ENCODE measurements at places on chromosomes 12 and 14.

GRCh38 chr12:84920331-84920730, 7.7 kb upstream of the SLC6A15 start:
- DNase-seq = no peak

GRCh38 chr12:22103418-22103817, 57.4 kb downstream of the CMAS start:
- DNase-seq = no peak

GRCh38 chr14:25237845-25238244, 187.9 kb upstream of the STXBP6 start:
- DNase-seq = no peak

- DNase-seq = peak; percentile 50
Observed at GRCh38 chr12:632102-632696, 31.0 kb downstream of the NINJ2 start.

GRCh38 chr12:62328296-62328921, 68.2 kb downstream of the USP15 start:
- DNase-seq = no peak

- DNase-seq = no peak
Observed at GRCh38 chr12:26823390-26823789, 9.6 kb downstream of the ITPR2 start.

GRCh38 chr14:58724206-58724605, 86.4 kb downstream of the DACT1 start:
- no peak for DNase-seq

- DNase-seq = peak; percentile 28
Observed at GRCh38 chr14:94164685-94165431, 9.3 kb upstream of the PPP4R4 start.

DNA sequence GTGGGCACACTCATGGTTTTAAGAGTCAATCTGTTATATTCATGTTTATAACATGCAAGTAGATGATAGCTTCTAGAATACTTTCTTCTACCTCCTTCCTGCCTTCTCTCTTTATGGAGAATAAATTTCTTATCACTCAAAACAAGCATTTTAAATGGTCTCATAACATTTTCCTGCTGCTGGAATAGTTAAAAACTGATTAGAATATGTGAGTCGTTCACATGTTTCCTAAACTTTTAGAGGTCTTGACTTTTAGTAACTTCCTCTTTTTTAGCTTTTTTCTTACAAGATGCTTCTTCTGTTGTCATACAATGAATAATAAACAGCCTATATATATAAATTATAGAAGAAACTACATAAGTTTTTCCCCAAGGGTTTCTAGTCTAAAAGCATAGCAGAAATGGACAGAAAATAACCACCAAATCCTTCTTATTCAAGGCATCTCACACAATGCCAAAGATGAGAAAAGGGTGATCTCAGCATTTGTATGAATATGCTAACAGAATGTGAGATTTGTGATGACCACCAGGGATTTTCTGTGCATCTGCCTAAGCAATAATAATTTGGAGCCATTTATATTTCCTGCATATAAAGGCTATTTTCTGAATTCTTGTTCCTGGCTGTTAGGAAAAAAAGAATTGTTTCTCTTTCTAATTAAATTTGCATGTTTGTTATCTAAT, 127.8 kb downstream of the DAAM1 start:
- DNase-seq = no peak

DNA sequence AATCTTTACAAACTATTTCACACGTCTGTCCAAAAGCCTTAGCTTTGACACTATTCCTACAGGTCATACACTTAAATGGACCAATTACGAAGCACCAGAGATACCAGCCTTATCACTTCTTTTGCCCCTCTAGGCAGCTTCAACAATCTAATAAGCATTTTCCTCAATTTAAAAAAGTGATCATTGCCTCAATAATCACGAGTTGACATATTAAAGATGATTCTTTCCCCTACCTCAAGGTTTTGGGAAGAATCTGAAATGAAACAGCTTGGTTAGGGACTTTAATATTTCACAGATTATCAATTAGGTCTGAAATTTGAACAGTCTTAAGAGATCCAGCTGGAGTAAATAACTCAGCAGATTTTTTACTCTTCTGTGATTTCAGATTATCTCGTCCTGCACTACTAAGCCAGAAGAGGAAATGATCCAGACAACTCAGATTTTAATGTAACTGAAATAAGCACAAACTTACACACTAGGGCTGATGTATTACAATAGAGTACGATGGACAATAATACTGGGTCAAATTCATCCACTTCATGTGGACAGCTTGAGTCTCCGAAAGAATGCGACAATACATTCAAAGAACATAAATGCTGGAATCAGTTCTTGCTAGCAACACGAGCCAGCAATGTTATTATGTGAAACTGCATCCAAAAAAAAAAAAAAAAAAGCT, 15.9 kb downstream of the UBE2N start:
- no peak for DNase-seq

DNA sequence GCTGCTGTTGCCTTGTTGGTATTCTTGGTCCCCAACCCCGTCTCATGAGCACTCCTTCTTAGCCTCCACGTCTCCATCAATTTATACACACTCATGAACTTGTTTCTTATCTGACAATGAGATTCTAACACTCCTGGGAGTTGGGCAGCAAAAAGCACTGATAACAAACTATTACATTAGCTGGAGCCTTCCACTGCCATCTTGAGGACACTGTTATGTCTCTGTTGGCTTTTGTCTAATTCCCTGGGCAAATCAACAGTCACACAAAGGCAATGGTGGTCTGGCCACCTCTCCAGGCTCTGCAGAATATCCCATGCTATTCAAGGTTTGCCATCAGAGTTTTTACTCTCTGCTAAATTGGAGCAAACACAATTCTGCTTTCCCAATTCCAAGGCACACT, 117.8 kb upstream of the COCH start:
- DNase-seq = no peak

DNA sequence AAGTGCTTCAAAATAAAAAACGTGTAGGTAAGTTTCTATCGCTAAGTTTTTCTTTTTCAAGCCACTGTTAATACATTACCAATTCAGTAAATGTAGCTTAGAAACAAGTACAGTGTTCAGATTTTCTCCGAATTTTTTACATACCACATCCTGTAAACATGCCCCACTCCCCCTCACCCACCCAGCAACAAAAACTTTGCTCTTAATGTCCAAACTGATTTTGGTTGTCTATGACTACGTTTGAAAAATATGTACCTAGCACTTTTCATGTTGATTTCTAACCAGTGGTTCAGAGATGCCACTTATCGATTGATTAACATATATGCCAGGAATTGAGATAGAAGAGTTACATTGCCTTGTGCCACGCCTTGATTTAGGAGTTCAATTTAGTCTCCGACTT, 663 bp upstream of the LIN7A start:
- DNase-seq = no peak

- no peak for DNase-seq
Observed at GRCh38 chr14:60506462-60506984, 2.4 kb upstream of the SIX6 start.

- no peak for DNase-seq
Observed at GRCh38 chr12:25252946-25253345, 2.2 kb upstream of the KRAS start.

GRCh38 chr14:79246173-79246572, 965.1 kb downstream of the DIO2 start:
- no peak for DNase-seq

DNA sequence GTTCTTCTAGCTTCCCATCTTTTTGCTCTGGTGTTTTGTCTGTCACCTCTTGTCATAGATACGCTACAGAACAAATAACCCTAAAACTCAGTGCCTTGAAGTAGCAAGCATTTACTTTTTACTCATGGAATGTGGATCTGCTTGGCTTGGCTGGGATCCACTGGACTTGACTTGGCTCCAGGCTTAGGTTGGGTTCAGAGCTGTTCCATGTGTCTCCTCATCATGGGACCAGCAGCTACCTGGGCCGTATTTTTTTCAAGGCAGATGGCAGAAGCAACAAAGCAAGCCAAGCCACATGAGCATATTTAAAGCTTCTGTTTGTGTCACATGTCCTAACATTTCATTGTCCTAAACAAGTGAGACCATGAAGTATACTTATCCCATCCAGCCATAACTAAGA, 48.7 kb upstream of the ATF1 start:
- DNase-seq = no peak

DNA sequence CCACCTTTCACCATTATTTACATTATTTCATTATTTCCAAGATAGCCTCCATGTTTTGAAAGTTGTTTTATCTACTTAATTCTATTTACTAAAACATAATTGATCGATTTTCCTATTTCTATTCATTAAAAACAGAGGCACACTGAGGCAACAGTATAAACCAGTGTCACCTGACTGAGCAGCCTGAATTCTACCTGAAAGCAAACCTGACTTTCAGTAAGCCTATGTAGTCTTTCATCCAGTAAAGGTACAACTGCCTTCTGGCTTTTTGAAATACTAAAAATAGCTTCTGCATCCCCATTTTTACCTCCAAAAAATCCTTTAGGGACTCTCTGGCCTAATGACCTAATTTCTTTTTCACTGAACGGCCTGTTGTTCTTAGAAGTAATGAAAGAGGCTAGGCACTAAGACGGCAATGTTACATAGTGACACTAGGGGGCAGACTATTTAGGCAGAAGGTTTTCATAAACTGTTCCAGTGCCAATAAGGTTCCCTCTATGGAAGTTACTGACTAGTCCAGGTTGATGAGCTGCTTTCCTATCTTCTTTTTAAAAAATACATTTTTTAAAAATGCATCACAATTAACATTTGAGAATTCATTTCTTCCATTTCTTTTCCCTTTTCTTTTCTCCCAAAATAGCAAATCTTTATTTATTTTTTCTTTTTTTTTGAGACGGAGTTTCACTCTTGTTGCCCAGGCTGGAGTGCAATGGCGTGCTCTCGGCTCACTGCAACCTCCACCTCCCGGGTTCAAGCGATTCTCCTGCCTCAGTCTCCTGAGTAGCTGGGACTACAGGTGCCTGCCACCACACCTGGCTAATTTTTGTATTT, 17.5 kb downstream of the ANAPC5 start:
- no peak for DNase-seq

DNA sequence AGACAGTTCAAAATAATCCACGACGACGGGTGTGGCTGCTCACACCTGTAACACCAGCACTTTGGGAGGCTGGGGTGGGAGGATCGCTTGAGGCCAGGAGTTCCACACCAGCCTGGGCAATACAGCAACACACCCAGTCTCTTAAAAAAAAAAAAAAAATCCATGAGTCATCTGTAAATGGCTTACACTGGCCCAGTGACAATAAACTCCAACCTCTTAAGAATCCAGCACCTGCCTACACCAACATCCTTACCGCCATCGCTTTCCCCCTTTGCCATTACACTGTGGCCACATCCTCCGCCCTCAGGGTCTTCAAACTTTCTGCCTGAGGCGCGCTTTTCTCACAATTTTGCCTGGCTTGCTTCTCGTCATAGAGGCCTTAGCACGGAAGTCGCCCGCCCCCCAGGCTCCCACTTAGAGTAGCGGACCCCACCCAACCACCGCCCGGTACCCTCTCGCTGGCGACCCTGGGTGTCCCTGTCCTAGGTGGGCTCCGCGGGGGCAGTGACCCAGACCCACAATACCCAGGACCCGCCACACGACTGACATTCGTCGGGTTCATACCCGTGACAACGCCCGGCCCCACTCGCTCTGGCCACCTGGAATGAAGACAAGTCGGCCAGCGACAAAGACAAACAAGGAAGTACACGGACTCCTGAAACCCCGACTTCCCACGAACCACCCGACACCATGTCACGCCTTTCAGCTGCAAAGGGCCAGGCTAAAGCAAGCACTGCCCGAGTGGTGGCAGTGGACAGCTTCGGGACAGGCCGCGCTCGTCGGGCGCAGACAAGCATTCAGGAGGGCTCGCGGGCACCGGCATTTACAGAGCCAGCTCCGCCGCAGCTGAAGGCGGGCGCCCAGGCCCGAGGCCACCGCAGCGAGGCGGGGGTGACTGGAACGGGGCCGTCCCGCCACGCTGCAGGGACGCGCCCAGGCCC, 636 bp downstream of the GOLGA3 start:
- no peak for DNase-seq

GRCh38 chr14:65972346-65972870, 513.8 kb upstream of the CCDC196 start:
- DNase-seq = no peak

GRCh38 chr12:16587110-16587453, 18.9 kb downstream of the LMO3 start:
- no peak for DNase-seq

GRCh38 chr12:103647267-103647666, 60.2 kb downstream of the STAB2 start:
- no peak for DNase-seq

- DNase-seq = no peak
Observed at GRCh38 chr12:100927826-100928225, 133.2 kb downstream of the ANO4 start.

DNA sequence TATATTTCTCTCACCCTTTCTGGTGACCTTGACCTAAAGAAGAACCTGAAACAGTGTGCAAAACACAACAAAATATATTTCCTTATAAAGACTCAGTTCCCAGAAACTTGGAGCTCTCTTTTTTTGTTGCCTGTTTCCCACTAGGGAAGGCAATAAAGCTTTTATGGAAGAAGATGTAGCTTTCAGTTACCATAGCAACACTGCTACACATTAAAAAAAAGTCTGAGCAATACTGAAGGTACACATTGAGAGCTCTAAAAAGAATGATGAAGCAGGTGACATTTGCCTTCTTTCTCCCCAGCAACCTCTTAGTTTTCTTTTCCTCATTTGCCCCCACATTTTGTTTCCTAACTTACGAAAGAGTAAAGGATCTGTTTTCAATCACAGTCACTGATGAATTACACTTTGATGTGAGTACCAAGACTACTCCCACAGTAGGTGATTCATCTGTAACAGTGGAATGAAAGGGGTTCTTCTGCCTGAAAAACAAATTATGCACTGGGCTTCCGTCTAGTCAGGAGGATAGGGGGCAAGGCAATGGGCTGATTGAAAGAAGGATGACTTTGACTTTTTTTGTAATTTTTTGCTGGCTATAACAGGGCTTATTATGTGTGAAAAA, 1.1 kb upstream of the CATSPERB start:
- DNase-seq = no peak

DNA sequence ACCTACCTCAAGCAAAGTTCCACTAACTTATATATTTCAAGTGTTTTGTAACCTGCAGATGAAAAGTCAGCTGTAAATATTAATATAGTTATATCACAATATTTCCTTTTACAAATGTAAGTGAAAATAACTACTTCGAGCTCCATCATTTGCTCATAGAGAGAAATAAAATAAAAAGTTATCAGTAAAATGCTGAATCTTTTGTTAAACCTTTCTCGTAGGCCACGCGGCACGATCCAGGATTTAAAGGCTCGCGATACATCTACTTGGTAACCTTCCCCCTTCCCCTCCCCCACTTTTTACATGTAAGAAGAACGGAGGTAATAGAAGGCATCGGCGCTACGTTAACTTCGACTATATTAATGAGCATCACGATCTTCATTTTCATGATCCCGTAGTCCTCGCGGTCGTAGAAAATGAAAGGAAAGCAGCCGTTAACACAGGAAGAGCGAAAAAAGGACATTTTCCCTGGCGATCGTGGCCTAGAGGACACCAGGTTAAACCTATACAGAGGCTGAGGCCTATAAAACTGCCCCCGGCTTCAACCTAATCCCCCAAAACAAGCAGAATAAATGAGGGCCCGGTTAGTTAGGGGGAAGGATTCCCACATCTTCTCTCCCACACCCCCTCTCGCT, 508 bp downstream of the HNRNPC start:
- peak; percentile 55 for DNase-seq
